CD4-positive, alpha-beta T cell treated with Interleukin-2 at 100 ng/mL for 4 hours (primary cell): ENCODE measurements at places on chromosomes 7 and 10.
A peak's percentile ranks its signal among the peaks of the same experiment; 100 is the strongest.

- DNase-seq = no peak
Observed at GRCh38 chr7:6243168-6243567, 29.3 kb downstream of the CYTH3 start.

- DNase-seq = no peak
Observed at GRCh38 chr7:38844952-38845563, 63.9 kb downstream of the VPS41 start.

DNA sequence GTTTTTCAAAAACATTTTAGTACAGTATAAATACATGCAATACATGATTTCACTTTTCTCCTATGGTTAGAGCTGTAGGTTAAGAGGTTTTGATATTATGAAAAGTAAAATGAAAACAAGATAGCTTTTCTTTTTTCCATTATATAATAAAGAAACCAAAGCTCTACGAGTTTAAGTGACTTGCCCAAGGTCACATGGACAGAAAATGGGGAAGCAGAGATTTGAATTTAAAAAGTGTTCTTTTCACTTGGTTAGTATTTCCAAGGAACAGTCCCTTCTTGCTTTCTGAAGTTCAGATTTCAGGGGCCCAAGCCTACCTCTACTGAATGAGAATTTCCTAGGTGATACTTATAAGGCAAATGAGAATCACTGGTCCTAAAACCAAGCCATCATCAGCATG, 13.2 kb upstream of the MAP3K8 start:
- DNase-seq = no peak

GRCh38 chr7:73964786-73965185, 63.2 kb upstream of the ELN start:
- DNase-seq = no peak

DNA sequence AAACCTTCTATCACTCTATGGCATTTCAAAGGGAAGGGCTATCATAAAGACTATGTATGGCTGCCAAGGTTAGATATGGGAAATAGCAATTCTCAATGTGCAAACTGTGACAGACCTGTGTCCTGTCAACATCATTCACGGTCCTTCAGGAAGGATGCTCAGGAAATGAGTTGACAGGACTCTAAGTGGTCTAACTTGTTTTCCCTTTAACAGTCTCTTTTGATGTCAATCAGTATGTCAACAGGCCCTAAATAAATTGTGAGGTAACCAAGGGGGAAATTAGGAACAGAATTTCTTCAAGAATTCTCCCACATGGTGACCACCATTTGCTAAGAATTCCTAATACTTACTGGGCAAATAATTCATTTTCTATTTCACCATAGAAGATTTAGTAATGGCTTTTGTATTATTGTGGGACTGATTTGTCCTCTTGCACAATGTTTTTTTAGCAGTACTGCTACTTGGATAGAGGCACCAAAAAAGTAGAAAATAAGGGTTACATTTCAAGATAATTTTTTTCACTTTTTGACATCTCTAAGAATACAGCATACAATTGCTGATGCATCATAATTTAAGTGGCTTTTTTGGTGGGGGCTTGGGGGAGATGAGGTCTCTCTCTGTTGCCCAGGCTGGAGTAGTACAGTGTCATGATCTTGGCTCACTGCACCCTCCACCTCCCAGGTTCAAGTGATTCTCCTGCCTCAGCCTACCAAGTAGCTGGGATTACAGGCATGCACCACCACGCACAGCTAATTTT, 275.8 kb downstream of the CACNA2D1 start:
- no peak for DNase-seq

DNA sequence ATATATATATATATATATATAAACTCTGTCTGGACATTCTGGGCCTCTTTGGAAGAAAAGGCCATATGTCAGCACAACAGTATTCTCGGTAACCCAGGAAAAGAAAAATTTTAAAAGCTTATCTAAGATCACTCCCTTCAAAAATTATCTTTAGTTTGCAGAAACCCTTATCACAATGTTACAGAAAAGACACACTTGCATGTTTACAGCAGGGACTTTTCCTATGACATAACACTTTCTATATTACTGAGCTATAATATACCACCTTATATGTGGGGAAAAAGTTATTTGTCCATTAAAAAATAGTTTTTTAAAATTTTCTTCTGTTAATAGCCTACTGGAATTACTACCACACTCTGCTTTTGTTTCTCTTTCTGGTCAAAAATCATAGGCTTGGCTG, 25.4 kb downstream of the ANKRD61 start:
- no peak for DNase-seq

DNA sequence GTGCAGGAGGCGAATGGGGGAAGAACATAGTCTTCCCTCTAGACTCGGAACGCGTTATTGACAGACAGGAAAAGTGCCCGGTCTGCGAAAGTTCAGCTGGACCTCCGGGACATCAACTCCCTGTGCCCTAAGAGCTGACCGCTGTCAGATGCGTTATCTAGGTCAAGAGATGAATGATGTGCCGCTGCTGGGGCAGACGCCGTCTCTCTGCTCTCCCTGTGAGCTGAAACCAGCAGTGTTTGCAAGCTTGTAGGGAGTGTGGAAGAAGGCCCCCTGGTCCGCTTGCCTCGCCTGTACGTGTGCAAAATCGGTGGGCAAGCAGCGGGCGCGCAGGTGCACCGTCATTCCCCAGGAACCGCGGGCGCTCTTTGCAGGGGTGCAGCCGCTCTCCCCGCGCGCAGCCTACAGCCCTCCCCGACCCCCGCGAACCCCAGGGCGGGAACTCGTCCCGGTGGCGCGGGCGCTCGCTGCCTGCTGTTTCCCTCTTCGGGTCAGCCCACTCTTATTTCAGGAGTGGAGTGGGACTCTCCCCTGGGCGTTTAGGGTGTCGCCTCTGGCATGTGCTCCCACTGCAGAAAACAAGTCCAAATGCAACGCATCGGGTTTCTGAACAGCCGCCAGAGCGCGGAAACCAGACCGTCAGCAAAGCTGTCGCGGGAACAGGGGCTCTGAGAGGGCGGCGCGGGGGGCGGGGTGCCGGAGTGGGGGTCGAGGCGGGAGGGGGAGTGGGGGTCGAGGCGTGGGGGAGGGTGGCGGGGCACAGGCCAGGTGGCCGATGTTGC, 1.8 kb upstream of the PFKFB3 start:
- DNase-seq = no peak

DNA sequence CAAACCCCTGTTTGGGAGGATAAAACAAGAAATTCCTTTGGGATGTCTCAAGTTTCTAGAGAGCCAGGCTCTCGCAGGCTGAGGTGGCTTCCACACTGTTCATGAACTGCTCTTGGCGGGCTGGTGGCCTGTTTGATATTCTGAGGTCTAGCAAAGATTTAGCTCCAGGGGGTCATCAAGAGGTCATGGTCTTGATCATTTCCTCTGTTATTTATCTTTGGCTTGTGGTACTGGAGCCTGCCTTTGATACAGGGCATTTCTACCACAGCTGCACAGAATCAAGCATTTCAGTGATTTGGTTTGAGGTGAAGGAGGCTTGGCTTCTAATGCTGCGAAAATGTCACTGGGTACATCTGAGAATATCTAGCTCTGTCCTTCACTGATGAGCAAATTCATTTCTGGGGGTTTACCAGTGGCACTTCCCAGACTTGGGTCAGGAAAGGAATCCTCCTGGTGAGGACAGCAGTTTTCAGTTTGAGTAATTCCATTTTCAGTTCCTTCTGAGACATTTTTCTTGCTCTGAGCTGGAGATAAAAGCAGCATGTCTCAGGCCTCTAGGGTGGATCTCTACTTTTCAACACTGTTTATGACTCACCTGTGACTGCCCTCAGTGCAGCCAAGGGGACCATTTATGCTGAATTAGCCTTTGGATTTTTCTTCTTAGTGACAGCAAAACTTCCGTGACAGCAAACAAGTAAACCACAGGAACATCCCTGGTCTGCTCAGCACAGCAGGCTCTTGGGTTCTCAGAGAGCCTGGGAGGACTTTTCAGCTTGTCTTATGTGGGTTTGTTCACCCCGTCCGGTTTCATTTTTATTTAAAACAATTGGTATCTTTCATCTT, 312.0 kb downstream of the RNLS start:
- peak; percentile 75 for DNase-seq

DNA sequence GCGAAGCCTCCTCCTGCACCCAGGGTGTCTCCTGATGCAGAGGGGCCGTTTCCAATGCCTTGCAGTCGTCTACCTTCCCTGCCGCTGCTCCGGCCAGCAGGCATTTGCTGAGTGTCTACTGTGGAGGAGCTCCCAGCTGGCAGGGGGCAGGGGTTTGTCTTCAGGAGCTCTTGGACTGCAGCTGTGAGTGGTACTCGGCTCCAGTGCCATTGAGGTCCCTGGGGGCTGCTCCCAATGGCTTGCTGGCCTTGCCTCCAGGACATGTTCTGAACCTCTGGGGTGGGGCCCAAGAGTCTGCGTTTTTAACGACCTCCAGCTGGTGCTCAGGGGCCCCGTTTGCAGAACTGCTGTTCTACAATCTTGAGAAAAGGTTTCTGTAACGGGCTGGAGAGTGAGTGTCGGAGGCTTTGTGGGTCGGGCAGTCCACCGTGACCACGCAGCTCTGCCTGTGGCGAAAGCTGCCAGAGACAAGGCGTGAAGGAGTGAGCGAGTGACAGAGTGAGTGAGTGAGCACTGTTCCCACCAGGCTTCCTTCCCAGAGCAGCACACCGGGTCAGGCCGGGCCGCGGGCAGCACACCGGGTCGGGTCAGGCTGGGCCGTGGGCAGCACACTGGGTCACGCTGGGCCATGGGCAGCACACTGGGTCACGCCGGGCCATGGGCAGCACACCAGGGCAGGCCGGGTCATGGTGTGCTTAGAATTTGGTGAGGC, 520.2 kb downstream of the PTPRN2 start:
- DNase-seq = no peak

DNA sequence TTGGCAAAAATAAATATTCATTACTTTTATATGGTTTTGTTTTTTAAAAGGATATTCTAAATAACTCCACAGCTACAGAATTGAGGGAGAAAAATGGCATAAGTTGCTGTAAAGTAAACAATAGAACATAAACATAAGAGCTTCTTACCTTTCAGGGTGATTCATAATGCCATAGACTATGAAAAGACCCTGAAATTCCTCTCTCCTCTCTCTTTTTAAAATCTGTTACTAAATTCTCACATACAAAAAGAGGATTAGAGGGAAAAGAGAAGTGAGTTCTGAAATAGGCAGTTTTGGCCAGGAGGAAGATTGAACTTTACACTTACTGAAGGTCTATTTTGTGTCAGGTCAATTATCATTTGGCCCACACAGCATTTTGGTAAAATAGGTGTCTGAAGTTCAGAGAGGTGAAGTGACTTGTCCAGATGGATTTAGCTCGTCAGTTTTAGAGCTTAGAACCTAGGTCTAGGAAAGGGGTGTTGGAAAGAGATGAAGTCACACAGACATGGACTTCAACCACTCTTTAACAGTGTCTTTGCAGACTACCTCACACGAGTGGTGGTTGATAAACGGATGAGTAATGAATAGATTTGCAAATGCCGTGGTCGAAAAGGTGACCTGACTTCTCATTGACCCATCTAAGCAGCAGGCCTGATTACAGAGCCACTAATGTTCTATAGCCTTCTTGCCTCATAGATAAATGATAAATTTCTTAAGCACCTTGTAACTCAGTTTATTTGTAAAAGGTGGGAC, 190.6 kb upstream of the CCDC6 start:
- no peak for DNase-seq

- no peak for DNase-seq
Observed at GRCh38 chr10:70714245-70714644, 41.9 kb downstream of the ADAMTS14 start.

DNA sequence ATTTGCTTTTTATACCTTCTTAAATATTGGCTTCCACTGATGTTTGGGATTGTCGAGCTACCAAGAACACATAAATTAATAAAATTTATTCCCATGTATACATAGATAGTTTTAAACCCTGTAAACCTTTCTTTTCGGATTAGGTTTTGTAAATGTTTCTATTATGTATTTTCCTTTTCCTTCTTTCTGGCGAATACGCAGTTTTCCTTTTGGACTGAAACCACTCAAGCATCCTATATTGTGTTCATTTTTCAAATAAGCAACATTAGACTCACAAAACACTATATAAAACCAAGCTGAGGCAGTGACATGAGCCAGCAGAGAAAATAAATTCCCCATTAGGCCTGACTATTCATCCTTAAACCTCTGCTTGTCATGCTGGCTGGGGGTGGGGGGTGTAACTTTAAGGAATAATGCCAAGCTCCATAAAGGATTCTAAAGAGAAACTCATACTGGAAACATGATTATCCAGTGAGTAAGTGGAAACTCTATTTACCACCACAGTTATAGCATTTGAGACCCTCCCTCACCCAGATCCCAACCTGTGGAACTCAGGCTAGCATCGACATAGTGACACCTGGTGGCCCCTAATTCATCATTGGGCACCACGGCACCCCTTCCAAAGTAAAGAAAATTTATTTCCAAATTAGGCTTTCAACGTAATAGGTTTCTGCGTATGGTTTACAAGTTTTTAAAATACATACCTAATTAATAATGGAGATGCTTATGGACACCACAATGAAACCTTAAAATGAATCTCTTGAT, 86.5 kb upstream of the CELF2 start:
- no peak for DNase-seq

DNA sequence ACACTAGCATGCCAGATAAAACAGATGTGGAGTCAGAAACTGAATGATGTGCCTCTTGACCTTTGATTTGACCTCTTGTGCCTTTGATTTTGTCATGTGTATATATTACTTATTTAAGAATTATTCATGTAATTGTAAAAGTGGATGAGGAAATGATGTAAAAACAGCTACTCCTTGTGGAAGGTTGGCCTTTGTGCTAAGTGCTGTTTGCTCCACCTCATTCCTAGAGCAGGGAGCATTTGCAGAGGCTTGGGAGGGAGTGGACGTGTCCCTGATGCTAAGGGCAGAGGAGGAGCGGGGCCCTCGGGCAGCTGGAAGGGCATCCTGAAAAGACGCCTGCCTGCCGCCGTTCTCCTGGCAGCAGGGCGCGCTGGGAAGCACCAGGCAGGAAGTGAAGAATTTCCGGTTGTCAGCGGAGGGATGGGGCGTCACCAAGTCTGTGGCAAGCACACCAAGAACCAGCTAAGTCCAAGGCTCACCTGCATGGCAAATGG, 197.6 kb upstream of the ZNF32 start:
- DNase-seq = peak; percentile 30

- no peak for DNase-seq
Observed at GRCh38 chr7:53835301-53835700, 706.9 kb upstream of the VSTM2A start.

DNA sequence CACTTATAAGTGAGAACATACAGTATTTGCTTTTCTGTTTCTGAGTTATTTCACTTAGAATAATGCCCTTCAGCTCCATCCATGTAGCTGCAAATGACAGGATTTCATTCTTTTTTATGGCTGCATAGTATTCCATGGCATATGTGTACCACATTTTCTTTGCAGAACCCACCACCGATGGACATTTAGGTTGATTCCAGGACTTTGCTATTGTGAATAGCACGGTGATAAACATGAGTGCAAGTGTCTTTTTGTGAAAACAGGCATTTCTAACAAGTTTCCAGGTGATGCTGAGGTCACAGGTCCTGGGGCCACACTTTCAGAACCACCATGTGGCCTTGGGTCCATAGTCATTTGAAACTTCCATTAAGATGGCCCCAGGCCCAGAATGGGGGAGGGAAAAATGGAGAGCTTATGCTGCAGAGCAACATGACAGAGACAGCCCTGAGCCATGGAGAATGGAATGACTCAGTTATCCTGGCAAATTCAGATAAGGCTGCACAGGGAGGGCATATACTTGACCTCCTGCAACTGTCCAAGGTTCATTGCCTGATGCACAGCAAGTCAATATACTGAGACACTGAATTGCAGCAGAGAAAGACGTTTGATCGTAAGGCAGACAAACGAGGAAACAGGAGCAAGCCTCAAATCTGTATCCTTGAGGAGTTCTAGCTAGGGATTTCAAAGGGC, 248.0 kb upstream of the GALNT17 start:
- DNase-seq = no peak
